ENCODE measurements at places on chromosomes 6 and 20.

GRCh38 chr6:112087916-112088315 is 525 bp downstream of the FAM229B start:
- DNase-seq, result no peak

DNA sequence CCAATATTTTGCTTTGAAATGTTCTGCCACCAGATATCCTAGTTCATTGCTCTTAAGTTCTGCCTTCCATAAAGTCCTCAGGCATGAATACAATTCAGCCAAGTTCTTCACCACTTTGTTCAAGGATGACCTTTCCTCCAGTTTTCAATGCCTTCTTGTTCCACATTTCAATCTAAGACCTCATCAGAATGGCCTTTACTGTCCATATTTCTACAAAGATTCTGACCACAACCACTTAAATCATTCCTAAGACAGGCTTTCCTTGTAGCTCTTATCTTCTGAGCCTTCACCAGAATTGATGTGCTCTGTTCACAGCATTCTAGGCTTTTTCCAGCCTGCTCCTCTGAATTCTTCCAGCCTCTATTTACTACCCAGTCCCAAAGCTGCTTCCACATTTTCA is 319.0 kb downstream of the HACE1 start:
- DNase-seq, result no peak

GRCh38 chr6:139164001-139164400 is 29.1 kb downstream of the HECA start:
- DNase-seq, result peak; percentile 51

DNA sequence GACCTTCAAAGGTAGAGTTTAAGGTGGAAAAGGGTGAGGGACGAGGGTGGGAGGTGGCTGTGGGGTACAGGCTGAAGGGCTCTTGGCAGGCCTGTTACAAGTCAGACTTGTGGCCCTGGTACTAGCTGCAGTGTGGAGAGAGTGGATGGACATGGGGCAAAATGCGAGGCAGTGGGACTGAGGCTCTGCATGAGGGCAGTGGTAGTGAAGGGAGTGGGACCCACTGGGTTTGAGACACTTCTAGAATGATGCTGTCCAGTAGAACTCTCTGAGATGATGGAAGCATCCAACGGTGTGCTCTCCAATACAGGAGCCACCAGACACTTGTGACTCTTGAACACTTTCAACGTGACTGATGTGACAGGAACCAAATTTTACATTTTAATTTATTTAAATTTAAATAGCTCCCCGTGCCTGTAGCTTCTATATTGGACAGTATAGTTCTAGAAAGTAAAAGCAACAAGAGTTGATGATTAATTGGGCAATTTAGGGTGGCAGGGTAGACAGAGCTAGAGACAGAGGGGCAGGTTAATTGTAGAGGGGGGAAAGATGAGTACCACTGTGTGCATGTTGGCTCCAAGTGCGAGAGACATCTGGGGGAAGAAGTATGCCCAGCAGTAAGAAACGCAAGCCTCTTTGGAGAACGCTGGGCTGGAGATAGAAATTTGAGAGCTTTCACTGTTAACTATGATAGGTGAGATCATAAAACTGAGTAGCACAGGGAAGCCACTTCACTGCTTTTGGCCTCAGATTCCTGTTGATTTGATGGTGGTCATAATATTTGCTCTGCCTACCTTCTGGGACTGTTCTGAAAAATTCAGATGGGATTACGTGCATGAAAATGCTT is 77.5 kb downstream of the TXNDC5 start:
- no peak for DNase-seq

DNA sequence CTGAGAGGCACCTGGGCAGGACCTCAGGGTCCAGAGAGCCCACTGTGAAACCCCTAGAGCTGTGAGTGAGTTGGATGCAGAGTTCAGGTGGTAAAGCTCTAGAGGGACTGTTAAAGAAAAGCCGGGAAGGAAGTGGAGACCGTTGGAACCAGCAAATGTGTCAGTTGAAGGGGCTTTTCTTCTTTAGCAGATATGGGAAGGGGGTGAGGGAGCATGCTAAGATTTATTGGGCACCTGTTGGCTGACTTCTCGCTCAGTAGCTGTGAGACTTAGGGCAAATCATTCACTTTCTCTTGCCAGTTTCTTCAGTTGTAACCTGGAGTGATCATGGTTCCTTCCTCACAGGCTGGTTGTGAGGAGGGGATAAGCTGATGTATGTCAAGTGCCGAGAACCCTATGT is 287.7 kb downstream of the DHX35 start:
- DNase-seq, result no peak

DNA sequence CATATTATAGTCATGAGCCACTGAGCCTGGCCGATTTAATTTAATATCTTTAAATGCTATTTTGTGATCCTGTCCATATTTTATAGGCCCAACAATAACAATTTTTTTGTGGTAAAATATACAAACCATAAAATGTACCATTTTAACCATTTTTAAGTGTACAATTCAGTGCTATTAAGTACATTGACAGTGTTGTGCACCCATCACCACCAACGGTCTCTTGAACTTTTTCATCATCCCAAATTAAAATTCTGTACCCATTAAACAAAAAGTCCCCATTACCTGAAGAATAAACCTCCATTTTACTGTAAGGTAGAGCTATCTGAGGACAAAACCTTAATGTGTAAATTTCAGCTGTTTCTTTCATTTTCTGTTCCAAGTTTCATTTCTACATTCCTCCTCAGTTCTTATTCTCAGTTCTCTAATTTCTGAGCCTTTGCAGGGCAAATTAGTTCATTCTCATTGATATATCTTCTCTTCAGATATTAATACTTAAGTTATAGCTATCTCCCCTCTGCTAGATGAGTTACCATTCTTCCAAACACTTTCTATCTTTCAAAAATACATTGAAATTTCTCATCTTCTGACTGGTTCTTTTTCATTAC is 10.3 kb downstream of the MTO1 start:
- DNase-seq, result no peak

DNA sequence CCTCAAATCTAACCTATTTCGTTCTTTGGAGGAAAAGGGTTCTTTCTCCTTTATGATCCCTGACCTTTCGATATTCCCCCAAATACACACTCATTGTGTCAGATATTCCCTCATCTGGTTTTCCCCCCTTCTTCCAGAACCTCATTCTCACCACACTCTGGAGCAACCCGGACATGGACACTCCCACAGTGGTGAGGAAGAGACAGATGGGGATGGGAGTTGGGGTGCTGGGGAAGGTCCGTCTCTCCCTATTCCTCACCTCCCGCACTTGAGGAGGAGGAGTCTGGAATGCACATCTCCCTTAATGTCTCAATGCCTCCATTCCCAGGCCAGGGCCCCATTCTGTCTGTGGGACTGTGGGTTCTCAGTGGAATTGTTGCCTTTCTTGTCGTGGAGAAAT is 1.3 kb downstream of the SLC39A7 start:
- no peak for DNase-seq

DNA sequence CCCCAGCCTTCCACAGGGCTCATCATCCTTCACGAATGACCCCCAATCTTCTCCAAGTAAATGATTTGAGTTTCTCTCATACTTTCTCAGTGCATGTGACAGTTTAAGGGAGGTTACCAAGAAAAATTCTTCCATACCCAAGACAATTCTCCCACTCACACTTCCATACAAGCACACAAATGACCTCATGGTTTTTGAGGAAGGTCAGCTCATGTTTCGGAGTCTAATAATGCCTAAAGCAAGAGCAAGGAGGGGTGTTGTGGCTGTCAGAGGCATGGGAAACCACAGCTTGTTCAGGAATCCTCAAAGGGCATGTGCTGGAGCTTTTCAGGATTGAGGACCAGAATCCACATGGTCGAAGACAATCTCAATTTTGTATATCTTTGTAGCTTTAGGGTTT is 279.0 kb downstream of the MAFB start:
- DNase-seq, result no peak

- DNase-seq, result no peak
Measured at GRCh38 chr6:43622541-43622940, 6.5 kb downstream of the GTPBP2 start.

GRCh38 chr20:62430311-62430853 is 3.0 kb upstream of the RBBP8NL start:
- no peak for DNase-seq

GRCh38 chr6:131412960-131413830 is 159.8 kb upstream of the ARG1 start:
- DNase-seq, result no peak

GRCh38 chr20:2625062-2625461 is 27.4 kb upstream of the NOP56 start:
- no peak for DNase-seq

GRCh38 chr20:33626190-33626589 is 35.9 kb upstream of the C20orf144 start:
- no peak for DNase-seq

- no peak for DNase-seq
Measured at GRCh38 chr20:63313349-63314014, 20.5 kb downstream of the COL20A1 start.

- no peak for DNase-seq
Measured at GRCh38 chr20:13238001-13238653, 17.1 kb downstream of the ISM1 start.

DNA sequence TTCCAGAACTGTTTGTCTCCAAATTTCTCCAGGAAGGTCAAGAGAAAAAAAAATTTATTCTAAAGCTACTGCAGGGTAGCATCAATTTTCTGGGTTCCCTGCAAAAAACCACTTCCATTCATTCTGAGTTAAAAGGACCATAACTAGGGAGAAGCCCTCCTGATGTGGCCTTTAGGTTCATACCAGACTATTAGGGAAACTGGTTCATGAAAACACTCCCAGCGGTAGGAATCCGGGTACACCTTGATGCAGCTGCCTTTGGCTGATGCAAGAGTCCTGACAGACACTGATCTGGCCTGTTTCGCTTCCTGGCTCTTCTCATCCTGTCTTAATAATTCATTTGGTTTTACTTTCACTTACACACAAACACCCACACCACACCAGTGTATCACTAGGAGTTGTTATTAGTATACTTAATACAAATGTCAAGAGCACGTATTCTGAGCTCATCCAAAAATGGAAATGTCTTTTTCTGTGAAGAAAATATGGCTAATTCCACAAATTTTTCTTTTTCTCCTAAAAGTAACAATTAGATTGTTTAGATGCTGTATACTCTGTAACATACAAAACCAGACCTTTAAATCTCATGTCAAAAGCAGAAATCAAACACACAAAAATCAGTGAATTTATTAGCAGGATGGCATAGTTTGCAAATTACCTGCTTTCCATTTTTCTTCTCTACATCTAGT is 38.4 kb upstream of the ARHGAP18 start:
- peak; percentile 73 for DNase-seq

GRCh38 chr20:9200620-9201019 is 131.7 kb downstream of the PLCB4 start:
- DNase-seq, result no peak

DNA sequence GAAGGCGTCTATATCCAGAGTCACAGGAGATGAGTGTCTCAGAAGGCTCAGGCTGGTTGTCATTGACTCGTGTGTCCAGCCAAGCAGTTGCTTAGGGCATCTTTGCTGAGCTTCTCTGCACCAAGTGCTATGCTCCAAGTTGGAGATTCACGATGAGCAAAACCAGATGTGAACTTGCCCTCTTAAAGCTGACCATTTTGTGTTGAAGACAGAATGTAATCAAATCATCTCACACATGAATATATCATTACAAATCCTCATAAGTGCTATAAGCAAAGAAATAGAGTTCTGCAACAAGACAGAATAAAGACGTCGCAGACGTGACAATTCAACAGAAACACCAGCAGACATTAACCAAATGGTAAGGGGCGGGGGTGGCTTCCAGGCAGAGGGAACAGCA is 103.9 kb downstream of the ALDH8A1 start:
- DNase-seq, result no peak

GRCh38 chr6:50850223-50851048 is 31.8 kb downstream of the TFAP2B start:
- DNase-seq, result no peak

- DNase-seq, result no peak
Measured at GRCh38 chr6:1729750-1730140, 120.0 kb downstream of the FOXC1 start.

- no peak for DNase-seq
Measured at GRCh38 chr6:149037051-149037671, 280.4 kb upstream of the TAB2 start.

DNA sequence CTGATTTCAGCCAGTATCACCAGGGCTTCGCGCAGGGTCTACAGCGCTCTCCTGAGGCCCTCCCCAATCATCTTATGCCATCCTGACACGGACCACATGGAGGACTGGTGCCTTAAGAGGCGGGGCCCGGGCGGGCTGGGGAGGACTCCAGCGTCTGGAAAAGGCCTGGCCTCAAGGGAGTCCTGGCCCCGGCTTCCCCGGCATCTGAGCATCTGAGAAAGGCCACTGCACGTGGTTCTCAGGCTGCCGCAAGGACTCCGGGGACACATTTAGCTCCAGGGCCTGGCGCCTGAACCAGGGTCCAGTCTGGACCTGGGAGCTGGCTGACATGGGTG is 21.4 kb downstream of the BHLHE23 start:
- DNase-seq, result no peak

Measured in activated naive CD4-positive, alpha-beta T cell treated with anti-CD3 and anti-CD28 coated beads, Interleukin-2, amount 10 ng/mL, durations not matched to agents 7 days and 5 days (primary cell).